ENCODE measurements at places on chromosomes 6 and 20. TPM values are rescaled to one million over a fixed set of nuclear protein-coding genes. Genes with fewer than 3 reads are reported as not detected.
A peak's percentile ranks its signal among the peaks of the same experiment; 100 is the strongest.

DNA sequence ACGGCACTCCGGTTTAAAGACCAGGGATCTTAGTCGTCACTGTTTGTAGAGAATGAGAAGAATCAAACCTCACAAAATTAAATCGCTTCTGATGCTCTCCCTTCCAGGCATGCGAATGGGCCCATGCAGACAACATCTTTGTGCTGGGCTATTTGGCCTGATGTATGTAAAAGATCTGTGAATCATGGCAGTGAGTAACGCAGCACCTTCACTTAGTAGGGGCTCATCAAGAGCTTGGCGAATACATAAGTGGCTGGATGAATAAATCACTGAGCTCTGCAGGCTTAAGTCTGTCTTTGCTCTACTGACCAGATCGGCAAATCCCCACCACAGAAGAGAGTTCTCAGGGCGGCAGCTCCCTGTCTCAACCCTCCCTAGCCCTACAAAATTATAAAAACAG is 44.8 kb upstream of the AFDN start:
- no peak for DNase-seq

GRCh38 chr6:14228571-14228970 is 111.0 kb downstream of the CD83 start:
- no peak for DNase-seq

DNA sequence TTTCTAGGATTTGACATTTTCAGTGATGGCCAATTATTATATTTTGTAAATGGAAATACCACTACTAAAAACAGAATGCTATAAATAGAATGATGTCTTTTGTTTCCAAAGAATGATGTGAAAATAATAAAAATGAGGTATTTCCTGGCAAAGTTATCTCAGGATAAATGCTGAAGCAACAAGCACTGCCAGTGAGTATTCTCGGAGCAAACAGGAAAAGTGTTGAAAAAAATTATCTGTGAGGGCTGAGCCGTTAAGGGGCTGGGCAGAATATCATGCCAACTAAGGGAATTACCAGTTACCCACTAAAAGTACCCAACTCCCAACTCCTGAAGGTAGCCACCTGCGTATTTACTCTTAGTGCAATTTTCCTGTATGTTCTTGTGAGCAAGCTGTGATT is 23.6 kb upstream of the SCAF8 start:
- DNase-seq, result no peak

- no peak for DNase-seq
These were observed 63.3 kb upstream of the SLC2A12 start for GRCh38 chr6:134115715-134116074.

GRCh38 chr6:139679516-139680179 is 305.2 kb upstream of the CITED2 start:
- no peak for DNase-seq

- no peak for DNase-seq
These were observed 125.0 kb downstream of the ZDHHC14 start for GRCh38 chr6:157505912-157506491.

- DNase-seq, result no peak
These were observed 166.0 kb downstream of the ARID1B start for GRCh38 chr6:156943166-156943565.

DNA sequence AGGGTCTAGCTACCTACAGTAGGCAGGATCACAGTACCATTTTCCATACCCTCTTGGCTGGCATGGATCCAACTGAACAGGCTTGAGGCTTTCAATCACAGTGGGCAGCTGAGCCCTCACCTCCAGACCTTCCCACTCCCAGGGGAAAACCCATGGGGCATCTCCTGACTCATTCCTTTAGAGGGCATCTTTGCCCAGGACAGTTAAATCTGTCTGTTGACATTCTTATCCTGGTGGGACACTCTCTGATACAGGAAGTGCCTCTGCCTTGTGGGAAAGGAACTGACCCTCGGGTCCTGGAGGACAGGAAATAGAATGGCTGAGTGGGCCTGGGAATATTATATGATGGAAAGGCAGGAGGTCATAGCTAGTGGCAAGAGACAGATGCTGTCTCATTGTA is 10.2 kb upstream of the EPB41L1 start:
- DNase-seq, result no peak

DNA sequence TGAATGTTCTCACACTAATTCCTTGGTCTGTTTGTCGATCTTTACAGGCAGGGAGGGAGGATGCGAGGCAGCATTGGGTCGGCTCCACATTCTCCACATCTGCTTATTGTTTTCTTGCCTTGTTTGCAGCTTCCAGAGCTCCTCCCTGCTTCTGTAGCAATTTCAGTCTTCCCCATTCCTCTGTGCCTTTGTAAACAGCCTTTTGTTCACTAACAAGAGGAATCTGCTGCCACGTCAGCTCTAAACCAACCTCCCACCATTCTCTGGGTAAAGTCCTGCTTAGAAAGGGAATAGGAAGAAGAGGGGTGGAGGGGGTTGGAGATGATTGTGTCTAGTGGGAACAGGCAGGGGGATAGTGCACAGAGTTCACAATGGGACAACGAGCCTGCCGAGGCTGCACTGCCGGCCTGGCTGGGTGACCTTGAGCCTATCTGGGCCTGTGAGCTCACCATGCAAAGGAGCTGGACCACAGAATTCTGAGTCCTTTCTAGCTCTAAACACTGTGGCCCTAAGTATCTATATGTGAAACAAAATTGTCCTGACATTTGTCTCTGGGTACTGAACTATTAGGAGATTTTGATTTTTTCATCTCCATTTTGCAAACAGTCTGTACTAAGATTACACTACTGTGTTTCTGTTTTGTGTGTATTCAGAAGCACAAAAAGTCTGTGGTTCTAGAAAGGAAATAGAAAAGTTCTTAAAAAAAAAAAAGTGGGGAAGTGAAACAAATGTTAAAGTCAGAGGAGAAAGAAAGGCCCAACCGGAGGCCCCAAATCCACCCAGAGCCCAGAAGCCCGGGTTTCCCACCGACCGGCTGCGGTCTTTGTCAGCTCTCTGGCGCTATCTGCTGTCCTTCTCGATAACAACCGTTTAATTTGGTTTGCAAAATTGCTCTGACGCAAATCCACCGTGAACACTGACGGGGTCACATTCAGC is 1.4 kb upstream of the PRND start:
- peak; percentile 76 for DNase-seq

GRCh38 chr6:15290962-15291704 is 45.3 kb downstream of the JARID2 start:
- DNase-seq, result no peak

DNA sequence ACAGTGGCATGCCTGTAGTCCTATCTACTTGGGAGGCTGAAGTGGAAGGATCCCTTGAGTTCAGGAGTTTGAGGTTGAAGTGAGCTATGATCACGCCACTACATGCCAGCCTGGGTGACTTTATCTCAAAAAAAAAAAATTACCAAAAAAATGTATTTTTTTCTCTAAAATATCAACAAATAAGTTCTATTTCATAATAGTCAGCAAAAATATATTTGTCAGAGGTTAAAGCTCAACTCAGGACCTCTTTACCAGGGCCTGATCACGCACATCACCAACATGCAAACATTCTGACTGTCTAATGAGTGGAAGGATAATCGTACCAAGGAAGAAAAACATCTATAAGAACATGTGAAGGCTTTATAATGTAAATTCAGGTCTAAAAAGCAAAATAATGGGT is 387.0 kb downstream of the SYNE1 start:
- no peak for DNase-seq

DNA sequence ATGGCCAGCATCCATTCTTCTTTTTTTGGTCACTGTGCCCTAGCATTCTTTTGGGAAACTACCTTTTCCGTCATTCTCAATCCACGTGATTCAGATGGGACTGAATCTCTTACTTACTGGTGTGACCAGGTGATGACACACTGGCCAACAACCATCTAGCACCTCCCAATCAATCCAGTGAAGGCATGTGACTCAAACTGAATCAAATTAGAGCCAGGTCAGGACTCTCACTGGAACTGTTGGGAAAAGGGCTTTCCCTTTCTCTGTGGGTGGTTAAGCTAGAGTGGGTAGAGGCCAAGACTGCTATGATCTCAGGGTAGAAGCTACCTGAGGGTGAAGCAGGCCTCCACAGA is 36.2 kb upstream of the ZMYND8 start:
- DNase-seq, result no peak

GRCh38 chr20:37980383-37980782 is 52.9 kb downstream of the TTI1 start:
- DNase-seq, result no peak

GRCh38 chr6:137925141-137925698 is 58.2 kb downstream of the TNFAIP3 start:
- no peak for DNase-seq

- no peak for DNase-seq
These were observed 215.4 kb downstream of the TBC1D7 start for GRCh38 chr6:13112921-13113320.

DNA sequence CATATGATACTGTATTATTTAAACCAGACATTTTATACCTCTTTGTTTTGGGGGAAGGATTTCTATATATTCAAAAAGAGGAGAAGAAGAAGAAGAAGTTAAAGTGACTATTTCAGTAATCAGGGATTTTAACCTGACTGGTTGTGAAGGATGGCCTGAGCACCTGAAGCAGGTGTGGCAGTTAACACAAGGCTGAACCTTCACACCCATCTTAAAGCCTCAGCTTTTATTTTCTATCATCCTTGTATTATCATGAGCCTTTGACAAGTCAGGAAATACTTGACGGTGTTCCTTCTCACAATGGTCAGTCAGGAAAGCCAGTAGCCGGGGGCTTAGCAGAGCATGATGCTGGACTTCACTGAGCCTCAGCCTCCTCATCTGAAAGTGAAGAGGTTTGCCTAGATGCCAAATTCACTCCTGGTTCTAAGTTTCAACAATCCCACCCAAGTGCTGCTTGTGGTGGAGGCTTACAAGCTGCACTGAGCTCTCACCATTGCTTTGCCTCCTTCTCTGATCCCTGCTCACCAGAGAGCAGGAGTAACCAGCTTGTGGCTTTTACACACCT is 117.2 kb downstream of the JAG1 start:
- no peak for DNase-seq

GRCh38 chr6:79094938-79095337 is 16.9 kb upstream of the PHIP start:
- DNase-seq, result no peak

DNA sequence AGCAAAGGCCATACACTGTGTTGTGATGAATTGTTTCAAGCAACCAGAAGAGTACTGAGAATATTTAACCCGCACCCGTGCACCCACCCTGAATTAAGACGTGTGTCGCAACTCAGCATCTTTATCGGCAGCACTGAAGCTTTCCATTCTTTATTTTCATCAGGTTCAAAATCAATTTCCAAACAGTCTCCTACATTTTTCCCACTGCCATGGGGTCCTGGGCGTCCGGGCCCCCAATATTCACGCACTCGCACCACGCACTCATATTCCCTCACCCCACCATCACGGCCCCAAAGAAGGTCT is 1.8 kb downstream of the LTB start:
- DNase-seq, result no peak

GRCh38 chr6:127538750-127539264 is 19.7 kb upstream of the MTCL3 start:
- no peak for DNase-seq

DNA sequence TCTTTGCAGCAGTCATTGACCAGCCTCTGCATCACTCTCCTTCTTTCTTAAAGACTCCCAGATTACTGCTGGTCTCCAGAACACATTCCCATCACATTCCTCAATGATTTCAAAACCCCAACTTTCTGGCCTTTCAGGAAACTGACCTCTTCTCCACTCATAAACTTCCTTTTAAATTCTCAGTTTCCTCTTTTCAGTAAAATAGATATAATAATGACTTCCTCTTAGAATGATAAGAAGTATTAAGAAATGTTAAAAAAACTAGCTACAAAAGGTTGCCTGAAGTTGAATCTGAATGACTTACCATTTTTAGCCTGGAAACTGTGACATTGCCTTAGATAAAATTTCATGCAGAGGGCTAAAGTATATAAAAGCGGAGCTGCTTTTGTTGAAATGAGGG is 239.3 kb downstream of the OGFRL1 start:
- no peak for DNase-seq

DNA sequence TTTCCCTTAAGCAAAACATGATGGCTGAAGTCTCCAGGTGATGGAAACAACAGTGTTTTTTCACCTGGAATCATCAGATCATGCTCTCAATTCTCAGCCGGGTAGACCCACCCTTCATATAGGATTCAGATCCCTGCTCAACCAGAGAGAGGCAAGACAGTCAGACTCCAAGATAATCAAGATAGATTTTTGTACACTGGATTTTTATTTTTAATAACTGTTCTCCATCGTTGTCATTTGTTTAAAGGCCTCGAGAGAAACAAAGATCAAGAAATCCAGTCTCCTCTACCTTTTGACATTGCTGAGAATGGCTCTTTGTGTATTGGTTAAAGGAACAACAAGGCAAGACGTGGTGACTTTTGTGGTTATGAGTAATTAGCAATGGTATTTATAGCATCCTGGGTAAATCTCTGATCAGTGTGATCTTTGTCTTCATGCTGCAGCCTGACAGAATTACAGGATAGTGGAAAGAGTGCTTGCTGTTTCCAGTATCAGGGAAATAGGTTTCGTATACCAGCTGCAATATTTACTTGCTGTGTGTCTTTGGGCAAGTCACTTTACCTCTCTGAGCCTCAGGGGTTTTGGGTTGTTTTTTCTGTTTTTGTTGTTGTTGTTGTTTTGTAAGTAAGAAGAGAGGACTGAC is 29.9 kb downstream of the ID4 start:
- no peak for DNase-seq

DNA sequence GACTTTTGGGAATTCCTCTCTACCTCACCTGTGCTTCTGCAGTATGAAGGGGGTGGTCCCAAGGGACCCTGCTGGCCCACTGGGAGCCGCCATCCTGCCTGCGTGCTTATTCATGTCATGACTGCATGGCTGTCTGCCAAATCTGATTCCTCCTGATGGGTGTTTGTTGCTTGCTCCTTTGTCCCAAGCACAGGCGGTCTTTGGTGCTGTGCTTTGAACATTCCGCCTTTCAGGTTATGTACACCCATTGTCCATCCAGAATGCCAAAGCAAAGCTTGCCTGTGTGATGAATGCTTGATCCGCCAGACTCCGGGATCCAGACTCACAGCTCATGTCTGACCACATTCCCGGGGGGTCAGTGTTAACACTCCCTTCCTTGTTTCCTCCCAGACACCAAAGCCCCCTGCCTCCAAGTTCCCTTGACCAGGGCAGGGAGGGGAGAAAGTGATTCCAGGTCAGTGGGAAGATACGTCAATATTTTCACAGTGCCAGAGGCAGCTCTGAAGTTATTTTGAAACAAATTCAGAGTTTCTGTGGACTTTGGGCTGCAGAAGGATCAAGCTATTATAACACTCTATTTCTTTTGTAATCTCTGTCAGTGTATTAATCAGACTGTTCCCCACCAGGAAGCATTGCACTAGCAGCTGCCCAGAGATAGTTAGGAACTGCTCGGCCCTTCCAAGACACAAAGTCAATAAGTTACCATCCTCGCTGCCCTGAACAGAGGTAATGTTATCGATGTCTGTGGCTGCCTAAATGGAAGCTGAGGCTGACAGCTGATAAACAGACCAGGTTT is 9.5 kb downstream of the DAAM2 start:
- DNase-seq, result no peak

GRCh38 chr6:147947521-147947920 is 395.1 kb upstream of the SASH1 start:
- no peak for DNase-seq

Gene PSORS1C2
- total RNA-seq, result 0.38 TPM

Gene TMX4
- 19.1 TPM for total RNA-seq

Gene ISM1
- total RNA-seq, result 23.8 TPM

Gene DYNLT2
- total RNA-seq, result 0.62 TPM

Gene GRM1
- total RNA-seq, result 0.23 TPM

Gene GPSM3
- 49.0 TPM for total RNA-seq

Gene ARHGAP40
- 0.64 TPM for total RNA-seq

Gene EBF4
- total RNA-seq, result 5.9 TPM

Gene MUC21
- total RNA-seq, result 0.10 TPM

Gene SMIM26
- total RNA-seq, result 41.0 TPM

Gene RPP21
- 35.2 TPM for total RNA-seq

Gene ELOVL4
- 3.3 TPM for total RNA-seq

Gene EYA4
- total RNA-seq, result 8.1 TPM

Gene MAS1
- not detected for total RNA-seq

Gene SLC17A1
- total RNA-seq, result not detected

All from endothelial cell (in vitro differentiated cells).